ENCODE measurements at places on chromosomes 7 and 10.

- no peak for DNase-seq
Measured at GRCh38 chr7:8295638-8296361, 33.8 kb upstream of the ICA1 start.

DNA sequence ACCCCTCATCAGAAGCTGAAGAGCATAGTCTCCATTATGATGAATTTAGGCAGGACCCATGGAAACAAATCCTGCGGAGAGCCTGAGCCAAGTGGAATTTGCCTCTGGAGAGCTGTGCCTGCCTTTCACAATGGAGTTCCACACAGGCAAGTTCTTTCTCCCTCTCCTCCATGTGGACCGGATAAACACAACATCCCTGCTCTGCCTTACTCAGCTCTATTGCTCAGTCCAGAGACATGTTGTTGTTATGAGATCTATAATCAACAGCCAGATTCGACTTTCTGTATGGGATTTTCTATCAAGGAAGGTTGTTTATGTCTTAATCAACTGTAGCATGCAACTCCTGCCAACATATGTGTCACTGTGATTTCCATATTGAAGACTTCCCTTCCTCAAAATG is 59.5 kb upstream of the ELMO1 start:
- no peak for DNase-seq

DNA sequence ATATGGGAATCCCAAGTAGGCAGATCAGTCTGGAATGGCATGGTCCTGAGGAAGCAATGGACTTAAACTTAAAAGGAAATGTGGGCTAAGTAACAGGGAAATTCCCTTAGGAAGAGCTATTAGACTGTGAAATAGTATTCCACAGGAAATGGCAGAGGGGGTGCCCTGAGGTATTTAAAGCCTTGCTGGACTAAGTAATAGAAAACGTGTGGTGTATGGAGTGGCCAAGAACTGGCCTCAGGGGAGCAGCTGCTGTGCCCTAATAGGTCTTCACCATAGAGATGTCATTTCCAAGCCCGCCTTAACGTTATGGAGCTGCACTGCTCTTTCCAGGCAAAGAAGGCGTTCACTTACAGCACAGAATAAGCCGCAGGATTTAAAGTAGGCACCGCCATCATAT is 365.2 kb upstream of the ZMIZ1 start:
- no peak for DNase-seq

- DNase-seq, result no peak
Measured at GRCh38 chr10:32317795-32318357, 29.1 kb downstream of the EPC1 start.

DNA sequence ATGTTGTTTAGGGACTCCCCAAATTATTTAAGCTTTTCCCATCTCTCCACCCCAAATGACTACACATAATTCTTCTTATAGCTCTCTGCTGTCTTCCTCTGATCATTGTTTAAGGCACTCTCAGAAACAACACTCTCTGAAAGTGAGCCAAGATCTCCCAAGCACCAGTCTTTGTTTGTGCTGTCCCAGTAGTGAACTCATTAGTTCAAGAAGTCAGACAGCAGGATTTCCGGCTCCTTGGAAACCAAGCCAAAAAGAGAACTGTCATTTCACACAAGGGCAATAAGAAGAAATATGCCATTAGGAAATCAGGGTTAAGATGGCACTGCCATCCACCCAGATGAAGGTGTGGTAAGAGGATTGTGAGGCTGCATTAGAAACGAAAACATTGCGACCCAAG is 83.1 kb downstream of the FZD1 start:
- no peak for DNase-seq
